ENCODE measurements at places on chromosomes 7 and 10. TPM values are rescaled to one million over a fixed set of nuclear protein-coding genes. Genes with fewer than 3 reads are reported as not detected.

- DNase-seq, result no peak
These were observed 68.3 kb upstream of the DNAJB6 start for GRCh38 chr7:157268540-157268939.

Gene CPEB3
- 3.5 TPM for polyA plus RNA-seq

Gene TRIL
- 70.6 TPM for polyA plus RNA-seq

Gene ATOH7
- 1.7 TPM for polyA plus RNA-seq

DNA sequence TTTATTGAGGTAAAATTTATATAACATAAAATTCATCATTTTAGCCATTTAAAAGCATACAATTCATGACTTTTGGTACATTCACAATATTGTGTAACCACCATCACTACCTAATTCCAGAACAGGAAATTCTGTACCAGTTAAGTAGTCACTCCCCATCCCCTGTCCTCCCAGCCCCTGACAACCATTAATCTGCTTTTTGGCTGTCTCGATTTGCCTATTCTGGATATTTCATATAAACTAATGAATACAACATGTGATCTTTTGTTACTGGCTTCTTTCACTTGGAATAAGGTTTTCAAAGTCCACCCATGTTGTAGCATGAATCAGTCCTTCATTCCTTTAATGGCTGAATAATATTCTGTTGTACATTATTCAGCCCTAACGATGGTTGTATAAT is 115.6 kb upstream of the KLF14 start:
- DNase-seq, result no peak

GRCh38 chr10:65501259-65501658 is 1424.6 kb upstream of the LRRTM3 start:
- no peak for DNase-seq

GRCh38 chr10:27578316-27578715 is 74.2 kb downstream of the RAB18 start:
- no peak for DNase-seq

DNA sequence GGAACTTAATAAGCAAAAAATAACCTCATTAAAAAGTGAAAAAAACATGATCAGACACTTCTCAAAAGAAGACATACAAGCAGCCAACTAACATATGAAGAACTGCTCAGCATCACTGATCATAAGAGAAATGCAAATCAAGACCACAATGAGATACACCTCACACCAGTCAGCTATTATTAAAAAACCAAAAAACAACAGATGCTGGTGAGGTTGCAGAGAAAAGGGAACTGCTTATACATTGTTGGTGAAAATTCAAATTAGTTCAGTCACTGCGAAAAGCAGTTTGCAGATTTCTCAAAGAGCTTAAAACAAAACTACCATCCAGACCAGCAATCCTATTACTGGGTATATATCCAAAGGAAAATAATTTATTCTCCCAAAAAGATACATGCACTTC is 513.3 kb downstream of the MDFIC start:
- DNase-seq, result no peak

All from left renal pelvis (tissue), 4 donors.